Kidney epithelial cell (primary cell): ENCODE measurements at places on chromosomes 5 and 9. TPM values are rescaled to one million over a fixed set of nuclear protein-coding genes. Genes with fewer than 3 reads are reported as not detected.

- no peak for DNase-seq
Measured at GRCh38 chr9:86531971-86532640, 177.9 kb upstream of the TUT7 start.

DNA sequence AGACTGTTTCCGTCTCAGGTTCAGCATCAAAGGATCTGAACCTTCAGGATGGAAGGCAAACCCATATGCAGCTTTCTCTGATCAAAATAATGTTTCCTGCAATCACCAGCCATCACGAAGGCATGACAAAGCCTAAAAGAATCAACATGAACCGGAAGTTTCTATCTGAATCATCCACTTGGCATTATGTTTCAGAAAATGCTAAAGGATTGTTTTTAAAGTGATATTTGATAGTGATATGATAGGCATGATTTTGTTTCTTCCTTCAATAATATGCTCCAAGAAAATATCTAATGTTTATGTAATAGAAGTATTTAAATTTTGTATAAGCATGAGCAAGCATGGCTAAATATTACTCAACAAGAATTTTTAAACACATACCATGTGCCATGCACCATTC, 219.6 kb downstream of the PLK2 start:
- peak; percentile 23 for DNase-seq

DNA sequence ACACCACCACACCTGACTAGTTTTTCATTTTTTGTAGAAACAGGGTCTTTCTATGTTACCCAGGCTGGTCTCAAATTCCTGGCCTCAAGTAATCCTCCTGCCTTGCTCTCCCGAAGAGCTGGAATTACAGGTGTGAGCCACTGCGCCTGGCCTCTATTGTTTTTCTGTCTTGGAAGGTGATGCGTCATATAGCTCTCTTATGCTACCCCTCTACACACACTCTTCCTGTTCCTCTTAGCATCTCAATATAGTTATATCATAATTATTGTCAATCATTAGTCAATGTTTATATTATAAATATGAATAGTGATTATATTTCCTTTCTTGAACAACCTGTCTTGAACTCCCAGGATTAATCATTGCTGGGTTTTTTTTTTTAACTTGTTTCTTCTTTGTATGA, 7.3 kb downstream of the PKD2L2 start:
- DNase-seq, result no peak

GRCh38 chr5:139698490-139699146, 50.5 kb downstream of the CXXC5 start:
- DNase-seq, result no peak

DNA sequence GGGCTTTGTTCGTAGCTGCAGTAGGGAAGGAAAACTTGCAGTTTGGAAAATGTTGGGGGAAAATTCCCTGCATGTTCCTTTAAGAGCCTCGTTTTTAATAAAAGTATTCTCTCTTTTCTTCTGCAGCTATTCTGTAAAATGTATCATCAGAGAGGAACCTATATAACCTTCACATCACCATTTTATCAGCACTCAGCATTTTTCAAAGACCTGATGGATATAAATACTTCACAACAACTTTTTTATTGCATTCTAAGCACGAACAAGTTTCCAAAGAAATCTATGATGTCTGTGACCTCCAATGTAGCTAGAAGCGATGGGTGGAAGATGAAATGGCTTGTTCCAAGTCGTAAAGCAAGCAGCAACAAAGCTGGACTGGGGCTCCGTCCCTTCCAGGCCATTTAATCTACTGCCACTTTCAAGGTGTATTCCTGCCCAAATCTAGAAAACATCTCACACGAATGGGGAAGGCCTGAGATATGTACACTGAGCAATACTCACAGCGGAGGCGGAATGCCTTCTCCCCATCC, 84.0 kb downstream of the NSUN2 start:
- DNase-seq, result no peak

DNA sequence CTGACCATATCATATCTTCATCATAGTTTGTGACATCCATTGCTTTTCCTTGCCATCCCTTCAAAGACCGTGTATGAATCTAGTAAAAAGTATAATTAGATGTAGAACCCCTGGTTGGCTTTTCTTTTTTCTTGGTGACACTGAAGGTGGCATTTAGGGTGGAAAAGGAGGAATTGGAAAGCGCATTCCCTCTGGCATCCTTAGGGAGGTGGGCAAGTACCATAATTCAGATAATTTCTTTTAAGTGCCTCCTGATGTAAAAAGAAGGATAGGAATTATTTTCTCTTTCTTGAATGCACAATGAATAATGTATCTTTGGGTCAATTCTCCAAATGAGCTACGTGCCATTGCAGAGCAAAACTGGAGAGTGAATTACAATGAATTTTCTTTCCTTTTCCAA, 73.2 kb upstream of the SMARCA2 start:
- no peak for DNase-seq

DNA sequence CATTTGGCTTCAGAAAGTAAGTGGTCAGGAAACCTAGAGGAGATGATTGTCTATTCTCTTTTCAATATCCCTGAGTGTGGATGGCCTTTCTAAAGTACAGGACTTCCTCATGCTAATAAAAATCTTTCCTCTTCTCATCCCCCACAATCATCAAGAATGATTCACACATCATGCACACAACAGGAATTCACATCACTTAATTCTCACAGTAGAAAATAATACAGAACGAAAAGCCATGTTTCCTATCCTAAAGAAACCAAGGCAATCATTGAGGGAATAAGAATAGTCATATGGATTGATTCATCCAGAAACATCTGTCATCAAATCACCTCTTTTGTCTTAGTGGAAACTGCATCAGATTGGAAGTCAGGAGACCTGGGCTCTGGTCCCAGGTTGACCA, 203.1 kb upstream of the PIK3R1 start:
- no peak for DNase-seq

DNA sequence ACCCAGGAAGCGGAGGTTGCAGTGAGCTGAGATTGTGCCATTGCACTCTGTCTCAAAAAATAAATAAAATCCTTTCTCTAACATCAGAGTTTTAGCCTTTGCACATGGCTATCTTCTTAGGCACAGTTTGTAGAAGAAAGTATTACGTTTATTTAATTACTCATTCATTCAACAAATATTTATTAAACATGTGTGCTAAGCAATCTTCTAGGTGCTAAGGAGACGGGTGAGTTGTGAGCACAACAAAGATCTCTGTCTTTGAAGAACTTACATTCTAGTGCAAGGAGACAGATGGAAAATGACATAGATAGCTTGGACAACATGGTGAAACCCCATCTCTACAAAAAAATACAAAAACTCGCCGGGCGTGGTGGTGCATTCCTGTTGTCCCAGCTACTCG, 122.3 kb upstream of the MYO10 start:
- no peak for DNase-seq

DNA sequence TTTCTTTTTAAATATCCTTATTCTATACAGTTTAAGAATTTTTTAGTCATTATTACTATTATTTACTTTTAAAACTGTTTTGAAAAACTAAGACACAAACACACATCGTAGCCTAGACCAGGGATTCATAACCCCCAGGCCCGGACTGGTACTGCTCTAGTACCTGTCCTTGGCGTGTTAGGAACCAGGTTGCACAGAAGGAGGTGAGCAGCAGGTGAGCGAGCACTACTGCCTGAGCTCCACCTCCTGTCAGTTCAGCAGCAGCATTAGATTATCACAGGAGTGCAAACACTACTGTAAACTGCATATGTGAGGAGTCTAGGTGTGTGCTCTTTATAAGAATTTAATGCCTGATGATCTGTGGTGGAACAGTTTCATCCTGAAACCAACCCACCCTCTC, 357.0 kb downstream of the PTPRD start:
- no peak for DNase-seq

Gene TRIM52
- total RNA-seq, result 2.2 and 6.0 TPM in 2 replicates

Gene FAM13B
- total RNA-seq, result 12.6 and 14.4 TPM in 2 replicates
